ENCODE measurements at places on chromosomes 13 and 19.

- no peak for DNase-seq
Observed at GRCh38 chr13:20441879-20442278, 83.8 kb downstream of the CRYL1 start.

DNA sequence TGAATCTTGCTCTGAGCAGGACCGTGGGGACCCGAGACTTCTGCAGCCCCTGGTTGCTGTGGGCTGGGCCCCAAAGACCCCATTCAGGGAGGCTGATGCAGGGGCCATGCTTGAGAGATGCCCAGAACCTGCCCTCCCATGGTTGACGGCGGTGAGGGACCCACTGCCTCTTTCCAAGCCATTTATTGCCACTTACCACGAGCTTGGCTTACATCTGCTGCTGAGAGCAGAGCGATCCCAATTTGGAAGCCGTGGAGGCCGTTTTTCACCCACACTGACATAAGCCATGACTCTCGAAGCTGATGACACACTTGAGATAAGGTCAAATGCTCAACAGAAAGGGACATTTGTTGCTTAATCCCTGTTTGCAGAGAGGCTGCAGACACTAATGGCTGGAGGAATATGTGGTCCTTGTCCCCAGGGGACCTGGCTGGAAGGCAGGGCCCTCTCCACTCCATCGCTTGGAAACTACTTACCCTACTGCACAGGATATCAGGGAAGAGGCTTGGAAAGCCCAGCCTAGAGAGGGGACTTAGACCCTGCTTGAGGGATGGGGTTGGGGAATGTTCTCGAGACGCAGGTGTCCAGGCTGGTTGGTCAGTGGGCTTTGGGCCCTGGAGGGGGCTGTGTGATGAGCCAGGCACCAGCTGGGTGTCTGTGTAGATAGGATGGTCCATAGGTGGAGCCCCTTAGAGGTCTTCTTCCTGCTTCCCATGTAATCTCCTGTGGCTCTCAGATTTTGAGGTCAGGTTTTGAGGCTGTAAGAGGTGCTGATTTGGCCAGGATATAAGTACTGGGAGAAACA lies 15.3 kb downstream of the ZNF536 start:
- DNase-seq = no peak

DNA sequence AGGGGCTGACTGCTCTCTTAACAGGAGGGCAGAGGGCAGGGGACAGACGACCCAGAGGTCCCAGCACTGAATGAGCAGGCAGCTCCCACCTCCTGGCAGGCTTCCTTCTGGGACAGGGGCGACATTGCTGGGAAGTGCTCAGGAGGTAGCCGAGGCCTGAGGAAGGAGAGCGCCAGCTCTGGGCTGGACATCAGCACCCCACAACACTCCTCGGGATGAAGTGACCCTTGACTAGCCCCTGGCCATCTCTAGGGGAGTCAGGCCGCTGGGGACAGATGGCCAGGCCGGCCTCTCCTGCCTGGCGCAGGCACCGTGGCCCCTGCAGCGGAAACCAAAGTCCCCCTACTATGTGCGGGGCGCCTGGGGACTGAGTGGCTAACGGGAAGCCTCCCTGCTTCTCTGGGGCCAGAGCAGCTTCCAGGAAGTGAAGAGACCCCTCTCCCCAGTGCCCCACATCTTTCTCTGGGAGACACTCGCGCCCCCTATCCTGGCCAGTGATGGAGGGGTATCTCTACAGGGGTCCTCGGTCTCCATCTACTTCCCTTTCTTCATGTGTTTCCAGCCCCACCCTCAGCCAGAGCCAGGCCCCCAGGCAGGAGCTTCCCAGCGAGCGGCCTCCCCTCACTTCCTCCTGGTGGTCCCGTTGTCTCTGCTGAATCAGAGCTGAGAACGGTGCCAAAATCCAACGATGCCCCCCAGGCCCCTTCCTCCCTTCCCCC lies 10.1 kb downstream of the PRR36 start:
- no peak for DNase-seq

GRCh38 chr19:44683434-44684210 lies 12.3 kb downstream of the CEACAM19 start:
- no peak for DNase-seq

GRCh38 chr19:23060016-23060415 lies 56.8 kb upstream of the ZNF730 start:
- DNase-seq = no peak

DNA sequence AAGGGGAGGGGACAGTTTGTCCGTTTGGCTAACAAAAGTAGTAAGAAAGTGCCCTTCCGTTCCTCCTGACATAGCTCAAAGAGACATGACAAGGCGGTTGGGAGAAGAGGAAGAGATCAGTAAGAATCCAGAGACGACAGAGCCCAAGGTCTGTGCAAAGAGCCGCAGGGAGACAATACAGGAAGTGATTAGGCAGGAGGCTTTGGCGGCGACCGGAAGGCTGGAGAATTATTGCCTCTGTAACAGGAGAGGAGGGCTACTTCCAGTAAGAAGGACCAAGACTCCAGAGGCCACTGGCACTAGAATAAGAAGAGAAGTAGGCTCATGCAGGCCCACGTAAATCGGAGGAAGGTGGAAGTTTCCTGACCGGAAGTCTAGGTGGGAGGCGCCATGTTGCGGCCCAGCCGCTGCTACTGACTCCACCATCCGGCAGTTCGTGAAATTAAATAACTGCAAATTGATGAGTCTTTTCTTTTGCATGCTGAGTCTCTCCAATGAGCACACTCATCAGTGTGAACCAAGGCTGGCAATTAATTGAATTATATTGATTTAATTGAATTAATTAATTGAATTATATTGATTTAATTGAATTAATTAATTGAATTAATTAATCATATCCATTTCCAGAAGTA lies 9.9 kb downstream of the RFX2 start:
- DNase-seq = peak; percentile 45

DNA sequence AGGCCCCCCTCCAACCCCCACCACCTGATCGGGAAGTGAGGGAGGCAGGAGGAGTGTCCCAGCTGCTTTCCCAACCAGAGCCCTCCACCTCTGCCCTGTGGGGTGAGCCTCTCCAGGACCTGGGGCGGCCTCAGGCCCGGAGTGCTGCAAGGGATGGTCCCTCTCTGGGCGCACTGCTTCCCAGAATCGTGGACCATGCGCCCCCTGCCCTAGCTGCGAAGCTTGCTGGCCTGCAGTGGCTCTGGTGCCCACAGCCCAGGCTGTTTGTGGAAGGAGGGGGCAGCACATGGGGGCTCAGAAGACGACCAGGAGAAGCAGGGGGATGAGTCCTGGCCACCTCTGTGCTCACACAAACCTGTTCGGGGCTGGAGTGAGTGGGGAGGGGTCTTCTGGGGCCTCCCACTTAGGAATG lies 33.6 kb downstream of the CEBPG start:
- DNase-seq = no peak

DNA sequence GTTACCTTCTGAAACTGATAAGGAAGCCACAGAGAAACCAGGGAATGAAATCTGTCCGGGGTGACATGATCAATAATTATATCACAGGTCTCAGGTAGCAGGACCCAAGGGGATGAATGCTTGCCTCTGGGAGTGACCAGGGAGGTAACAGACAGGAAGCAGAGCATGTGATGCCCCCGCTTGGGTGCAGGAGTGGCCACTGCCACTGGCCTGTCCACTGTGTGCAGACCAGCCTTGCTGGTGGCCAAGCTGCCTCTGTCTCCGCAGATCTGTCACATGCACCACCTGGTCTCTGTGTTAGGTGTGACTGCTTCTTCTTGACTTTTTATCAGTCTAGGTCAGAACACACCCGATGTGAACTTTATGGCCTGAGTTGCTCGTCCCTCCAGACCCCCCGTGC lies 71.8 kb downstream of the PEPD start:
- no peak for DNase-seq

- peak; percentile 43 for DNase-seq
Observed at GRCh38 chr19:963486-963951, 20.6 kb upstream of the WDR18 start.

- no peak for DNase-seq
Observed at GRCh38 chr13:23392313-23392712, 41.2 kb downstream of the SACS start.

DNA sequence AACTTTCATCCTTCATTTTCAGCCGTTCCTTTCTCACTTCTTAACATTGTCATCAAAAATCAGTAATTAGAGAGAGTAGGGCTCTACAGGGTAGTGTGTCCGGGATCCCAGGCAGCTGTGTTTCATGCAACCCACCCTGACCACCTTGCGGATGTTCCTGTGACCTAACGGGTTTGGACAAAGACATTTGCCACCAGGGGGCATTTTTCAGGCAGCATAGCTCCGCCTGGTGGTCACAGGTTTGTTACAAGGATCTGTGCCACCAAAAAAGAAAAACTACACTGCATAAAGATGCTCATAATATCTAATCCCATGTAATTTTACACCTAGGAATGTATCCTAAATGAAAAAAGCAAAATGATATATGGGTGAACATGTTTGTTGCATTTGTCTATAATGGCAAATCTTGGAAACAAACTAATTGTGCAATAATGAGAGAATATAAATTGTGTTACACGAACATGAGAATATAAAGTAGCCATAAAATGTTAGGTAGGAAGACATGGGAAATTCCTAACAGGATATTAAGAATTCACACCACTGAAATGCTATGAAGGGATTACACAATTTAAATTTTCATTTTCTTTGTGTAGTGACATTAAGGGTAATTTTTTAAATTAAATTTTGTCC lies 123.0 kb downstream of the SLC7A1 start:
- DNase-seq = peak; percentile 52

- DNase-seq = no peak
Observed at GRCh38 chr19:18427743-18428113, 8.5 kb downstream of the SSBP4 start.

- DNase-seq = no peak
Observed at GRCh38 chr19:21498651-21499050, 6.8 kb upstream of the ZNF429 start.

GRCh38 chr13:32134241-32135055 lies 102.9 kb downstream of the FRY start:
- DNase-seq = no peak

DNA sequence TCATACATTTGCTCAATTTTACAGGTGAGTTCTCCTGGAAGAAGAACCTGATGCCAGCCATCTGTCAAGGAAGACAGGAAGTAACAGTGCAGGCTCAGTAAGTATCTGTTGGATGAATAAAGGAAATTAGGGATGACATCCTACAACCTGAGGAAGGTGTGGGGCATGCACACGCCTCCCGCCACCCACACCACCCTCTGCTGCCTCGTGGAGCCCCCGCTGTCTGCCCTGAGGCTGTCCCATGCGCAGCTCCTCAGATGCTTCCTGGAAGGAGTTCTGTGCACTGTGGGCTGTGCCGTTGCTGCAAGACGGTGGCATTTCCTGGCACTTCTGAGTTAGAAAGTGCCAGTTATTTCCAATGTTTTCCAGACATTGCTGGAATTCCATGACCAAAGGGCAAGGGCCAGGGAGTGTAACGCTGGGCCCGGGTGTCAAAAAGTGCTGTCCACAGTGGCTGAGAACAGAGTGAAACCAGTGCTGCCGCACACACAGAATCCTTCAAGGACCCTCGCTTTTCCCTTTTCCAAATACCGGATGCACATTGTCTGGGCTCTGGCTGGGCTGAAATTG lies 4.2 kb upstream of the TEX29 start:
- DNase-seq = no peak

DNA sequence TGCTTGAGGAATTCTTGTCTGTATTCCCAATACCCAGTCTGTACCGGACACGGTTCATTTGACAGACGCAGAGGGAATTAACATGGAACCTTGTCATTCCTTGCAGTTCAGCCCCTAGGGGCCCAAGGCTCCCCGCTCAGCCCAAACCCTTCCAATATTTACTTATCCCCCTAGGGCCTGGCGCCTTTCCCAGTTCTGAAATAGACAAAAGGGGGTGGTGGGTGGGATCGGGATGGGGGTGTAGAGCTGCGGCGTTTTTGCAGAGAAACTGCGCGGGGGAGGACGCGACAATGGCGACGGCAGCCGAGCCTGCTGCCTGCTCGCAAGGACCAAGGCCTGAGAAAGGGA lies 583 bp downstream of the AKAP8L start:
- peak; percentile 52 for DNase-seq

GRCh38 chr19:3606174-3606689 lies 443 bp downstream of the TBXA2R start:
- no peak for DNase-seq

- no peak for DNase-seq
Observed at GRCh38 chr13:46831588-46832194, 34.7 kb upstream of the ESD start.

GRCh38 chr13:100764937-100765336 lies 90.3 kb upstream of the TMTC4 start:
- DNase-seq = no peak

DNA sequence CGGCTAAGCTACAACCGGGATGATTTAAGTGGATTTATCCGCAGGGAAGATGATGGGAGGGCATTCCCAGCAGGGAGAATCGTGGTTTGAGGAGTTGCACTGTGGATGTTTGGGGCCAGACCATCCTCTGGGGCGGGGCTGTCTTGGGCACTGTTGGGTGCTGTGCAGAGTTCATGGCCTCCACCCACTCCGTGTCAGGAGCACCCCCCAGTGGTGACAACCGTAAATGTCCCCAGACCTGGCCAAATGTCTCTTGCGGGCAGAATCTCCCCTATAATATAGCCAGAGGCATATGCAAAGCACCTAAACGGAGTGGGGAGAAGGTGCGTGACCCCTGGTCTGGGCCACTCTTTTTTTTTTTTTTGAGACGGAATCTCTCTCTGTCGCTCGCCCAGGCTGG lies 40.2 kb downstream of the SMIM24 start:
- DNase-seq = no peak

DNA sequence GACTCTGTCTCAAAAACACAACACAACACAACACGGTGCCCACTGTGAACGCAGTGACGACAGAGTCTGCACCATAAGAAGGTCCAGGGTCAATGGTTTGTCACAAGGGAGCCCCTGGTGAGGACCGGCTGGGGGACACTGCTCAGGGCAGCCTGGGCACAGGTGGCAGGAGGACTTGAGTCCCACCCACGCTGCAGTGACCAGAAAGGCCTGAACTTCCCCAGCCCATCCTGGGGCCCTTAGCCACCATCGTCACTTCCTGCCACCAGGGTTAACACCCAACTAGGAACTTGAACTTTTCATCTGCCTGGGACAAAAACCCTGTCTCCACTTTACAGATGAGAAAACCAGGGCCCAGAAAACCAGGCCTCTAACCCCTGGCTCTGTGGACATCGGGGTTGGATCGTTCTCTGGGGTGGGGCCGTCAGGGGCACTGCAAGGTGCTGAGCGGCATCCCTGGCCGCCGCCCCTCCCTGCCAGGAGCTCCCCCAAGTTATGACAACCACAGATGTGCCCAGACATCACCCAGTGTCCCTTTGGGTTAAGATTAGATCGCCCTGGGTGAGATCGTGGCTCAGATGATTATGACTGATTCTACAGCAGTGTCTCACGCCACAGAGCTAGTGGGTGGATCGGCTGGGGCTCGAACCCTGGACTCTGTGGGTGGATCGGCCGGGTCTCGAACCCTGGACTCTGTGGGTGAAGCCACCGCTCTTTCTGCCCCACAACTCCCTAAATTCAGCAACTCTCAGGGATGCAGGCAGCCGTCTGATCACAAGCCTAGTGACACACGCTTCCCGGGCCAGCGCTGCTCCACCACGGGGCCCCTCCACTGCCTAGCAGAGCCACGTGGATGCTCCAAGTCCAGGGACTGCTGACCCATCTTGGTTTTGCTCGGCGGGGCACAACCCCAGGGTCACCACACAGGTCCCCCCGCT lies 14.0 kb downstream of the MOB3A start:
- DNase-seq = no peak

Data from right hindlimb (tissue), 1 donor.